Activated naive CD8-positive, alpha-beta T cell treated with anti-CD3 and anti-CD28 coated beads, Interleukin-2, amount 10 ng/mL, durations not matched to agents 7 days and 5 days (primary cell): ENCODE measurements at places on chromosomes 13 and 19.

- DNase-seq: no peak
Measured at GRCh38 chr13:50452756-50453155, 390.7 kb downstream of the DLEU7 start.

DNA sequence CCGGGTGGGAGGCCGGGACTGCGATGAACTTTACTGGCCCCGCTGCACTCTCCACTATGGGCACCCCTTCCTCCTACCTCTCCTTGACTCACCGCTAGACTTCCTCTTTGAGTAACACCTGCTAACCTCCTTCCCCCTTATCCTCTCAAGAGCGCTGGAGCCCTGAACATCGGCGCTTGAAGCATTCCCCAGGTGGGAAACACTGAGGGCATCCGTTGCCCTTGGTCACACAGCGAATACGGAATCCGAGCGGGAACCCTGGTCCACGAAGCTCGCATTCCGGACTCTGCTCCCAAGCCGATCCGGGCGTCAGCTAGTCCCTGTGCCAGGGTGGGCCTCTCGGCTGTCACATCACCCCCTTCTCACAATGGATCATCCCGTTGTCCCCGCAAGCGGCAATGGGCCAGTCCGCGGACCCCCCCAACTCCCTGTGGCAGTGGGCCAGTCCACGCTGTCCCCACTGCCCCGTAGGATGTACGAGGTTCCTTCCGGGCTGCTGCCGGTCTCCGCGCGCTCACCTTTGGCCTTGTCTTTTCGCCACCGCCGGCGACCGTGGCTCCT lies 4.2 kb downstream of the LIPE start:
- no peak for DNase-seq

DNA sequence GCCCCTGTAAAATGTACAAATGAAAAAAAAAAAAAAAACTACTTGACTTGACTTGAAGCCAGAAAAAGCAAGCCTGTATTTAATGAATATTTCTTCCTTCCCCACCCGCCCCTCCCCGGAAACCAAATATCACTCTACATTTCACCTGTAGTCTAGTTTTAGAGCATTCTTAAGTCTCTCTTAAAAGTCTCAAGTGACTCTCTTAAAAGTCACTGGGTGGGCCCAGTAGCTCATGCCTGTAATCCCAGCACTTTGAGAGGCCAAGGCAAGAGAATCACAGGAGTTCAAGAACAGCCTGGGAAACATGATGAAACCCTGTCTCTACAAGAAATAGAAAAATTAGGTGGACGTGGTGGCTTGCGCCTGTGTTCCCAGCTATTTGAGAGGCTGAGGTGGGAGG lies 72.0 kb downstream of the TSC22D1 start:
- DNase-seq: no peak

GRCh38 chr19:14363183-14364097 lies 17.8 kb upstream of the ADGRE5 start:
- DNase-seq: peak; percentile 71

DNA sequence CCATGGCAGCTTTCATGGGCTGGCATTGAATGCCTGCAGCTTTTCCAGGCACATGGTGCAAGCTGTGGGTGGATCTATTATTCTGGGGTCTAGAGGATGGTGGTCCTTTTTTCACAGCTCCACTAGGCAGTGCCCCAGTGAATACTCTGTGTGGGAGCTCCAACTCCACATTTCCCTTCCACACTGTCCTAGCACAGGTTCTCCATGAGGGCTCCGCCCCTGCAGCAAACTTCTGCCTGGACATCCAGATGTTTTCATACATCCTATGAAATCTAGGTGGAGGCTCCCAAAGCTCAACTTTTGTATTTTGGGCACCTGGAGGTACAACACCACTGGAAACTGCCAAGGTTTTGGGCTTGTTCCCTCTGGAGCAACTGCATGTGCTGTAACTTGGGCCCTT lies 450.6 kb downstream of the LMO7 start:
- no peak for DNase-seq
